ENCODE measurements at places on chromosomes 11 and 22.

DNA sequence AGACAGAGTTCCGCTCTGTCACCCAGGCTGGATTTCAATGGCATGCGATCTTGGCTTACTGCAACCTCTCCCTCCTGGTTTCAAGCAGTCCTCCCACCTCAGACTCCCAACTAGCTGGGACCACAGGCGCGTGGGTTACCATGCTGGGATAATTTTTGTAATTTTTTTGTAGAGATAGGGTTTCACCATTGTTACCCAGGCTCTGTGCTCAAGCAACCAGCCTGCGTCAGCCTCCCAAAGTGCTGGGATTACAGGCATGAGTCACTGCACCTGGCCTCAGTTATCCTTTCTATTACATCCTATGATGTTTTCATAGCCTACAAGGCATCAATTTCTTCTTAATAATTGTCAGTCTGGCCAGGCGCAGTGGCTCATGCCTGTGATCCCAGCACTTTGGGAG is 36.5 kb downstream of the LRRC74B start:
- DNase-seq: no peak

GRCh38 chr11:114970927-114971645 is 292.8 kb downstream of the NXPE2 start:
- DNase-seq: no peak

- no peak for DNase-seq
These were observed 19.8 kb upstream of the CDON start for GRCh38 chr11:126082251-126083109.

GRCh38 chr11:83681031-83681781 is 395.0 kb upstream of the CCDC90B start:
- DNase-seq: no peak

GRCh38 chr11:61095021-61095420 is 7.3 kb upstream of the CD5 start:
- DNase-seq: no peak

GRCh38 chr11:86629045-86629706 is 43.2 kb downstream of the ME3 start:
- DNase-seq: no peak

GRCh38 chr22:45482169-45482568 is 20.5 kb upstream of the FBLN1 start:
- DNase-seq: no peak

DNA sequence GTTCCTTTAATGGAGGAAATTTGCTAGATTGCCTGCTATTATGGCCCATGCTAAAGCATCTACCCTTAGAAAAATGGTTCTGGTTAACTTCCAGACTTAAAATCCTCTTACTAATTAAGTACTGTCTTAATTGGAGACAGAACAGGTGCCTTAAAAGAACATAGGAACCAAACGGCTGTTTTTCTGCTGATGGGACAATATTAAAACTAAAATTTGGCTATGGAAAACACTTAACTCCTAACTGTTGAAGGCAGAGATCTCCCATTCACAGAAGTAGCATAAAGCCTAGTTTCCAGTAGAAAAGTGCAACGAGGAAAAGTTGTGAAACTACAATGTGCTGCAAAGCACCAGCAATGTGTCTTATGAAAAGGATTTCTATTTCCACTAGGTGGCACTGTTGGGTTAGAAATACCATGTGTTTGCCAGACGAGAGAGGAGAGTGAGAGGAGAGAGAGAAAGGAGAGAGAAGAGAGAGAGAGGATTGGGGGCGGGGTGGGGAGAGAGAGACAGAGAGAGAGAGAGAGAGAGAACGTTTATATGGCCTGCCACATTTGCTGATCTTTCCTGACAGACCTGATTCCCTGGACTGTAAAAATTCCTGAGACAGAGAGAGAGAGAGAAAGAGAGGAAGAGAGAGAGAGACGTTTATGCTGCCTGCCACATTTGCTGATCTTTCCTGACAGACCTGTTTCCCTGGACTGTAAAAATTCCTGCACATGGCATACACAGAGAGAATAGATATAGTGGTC is 51.5 kb downstream of the FAM181B start:
- DNase-seq: no peak

DNA sequence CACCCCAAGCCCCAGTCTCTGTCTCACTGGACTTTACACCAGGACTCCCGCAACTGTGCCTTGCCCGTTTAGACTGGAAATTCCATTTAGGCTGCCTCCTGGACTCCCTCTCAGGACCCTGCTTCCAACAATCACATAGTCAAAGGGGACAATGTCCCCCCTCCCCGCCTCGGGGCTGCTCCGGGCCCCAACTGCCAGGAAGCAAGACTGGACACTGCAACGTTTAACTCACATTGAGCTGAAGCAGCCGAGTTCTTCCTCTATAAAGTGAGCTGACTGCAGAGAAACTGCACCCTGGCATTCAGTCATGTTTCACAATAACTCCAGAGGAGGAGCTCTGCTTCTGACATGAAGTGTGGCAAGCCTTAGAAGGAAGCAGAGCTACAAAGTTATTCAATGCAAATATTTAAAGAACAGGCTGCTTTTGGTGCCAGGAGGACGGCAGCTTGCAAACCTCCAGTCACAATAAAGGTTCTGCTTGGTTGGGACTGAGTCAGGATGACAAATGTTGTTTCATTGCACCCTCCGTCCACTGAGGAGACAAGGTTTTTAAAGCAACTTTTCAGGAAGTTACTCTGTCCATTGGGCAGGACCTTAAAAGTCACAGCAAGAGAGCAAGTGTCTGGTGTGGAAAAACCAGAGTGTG is 19.9 kb downstream of the PACSIN2 start:
- DNase-seq: no peak

DNA sequence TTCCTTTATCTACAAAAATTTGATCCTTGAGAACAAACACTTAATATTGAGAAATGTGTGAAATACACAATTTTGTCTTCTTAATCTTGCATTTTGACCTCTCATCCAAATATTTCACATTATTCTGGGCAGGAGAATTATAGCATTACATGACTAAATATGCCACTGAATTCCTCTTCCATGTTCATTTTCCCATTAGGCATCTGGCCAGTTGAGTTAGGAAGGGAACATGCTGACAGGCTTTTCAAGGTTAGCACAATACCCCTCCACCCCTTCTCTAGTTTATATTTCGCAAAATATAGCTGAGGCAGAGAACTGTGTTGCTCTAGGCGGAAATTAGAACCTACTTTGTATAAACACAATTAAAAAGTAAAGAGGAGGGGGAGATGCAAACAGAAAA is 271.7 kb upstream of the ZC3H12C start:
- no peak for DNase-seq

DNA sequence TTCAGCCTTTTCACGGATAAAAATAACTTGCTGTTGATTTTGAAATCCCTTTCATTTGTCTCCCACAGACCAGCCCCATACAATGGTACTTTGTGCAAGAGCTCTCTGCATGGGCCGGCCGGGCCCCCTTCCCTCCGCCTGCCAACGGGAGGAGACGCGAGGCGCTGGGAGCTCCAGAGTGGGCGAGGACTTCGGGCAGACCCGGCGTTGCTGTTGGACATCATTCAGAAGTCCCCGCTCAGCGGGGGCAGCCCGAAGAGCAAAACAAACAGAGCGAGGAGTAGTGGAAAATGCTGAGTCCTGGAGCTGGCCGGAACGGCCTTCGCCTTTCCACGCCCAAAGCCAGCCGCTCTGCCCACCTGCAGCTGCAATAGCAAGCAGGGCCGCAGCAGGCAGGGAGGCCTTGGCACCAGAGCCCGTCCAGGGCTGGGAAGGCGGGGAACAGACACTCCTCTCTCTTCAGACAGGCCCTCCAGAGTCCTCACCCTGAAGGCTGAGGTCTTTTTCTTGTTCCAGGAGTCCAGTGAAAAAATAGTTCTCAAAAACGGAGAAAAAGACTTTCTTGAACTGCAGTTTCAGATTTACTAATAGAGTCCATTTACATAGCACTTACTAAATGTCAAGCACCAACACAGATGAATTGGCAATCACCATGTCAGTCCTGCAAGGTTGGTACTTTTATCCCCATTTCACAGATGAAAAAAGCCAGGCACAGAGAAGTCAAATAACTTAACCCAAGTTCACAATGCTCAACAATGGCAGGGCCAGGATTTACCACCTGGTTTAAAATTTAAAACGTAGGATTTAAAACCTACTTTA is 135.5 kb downstream of the ETS1 start:
- no peak for DNase-seq

DNA sequence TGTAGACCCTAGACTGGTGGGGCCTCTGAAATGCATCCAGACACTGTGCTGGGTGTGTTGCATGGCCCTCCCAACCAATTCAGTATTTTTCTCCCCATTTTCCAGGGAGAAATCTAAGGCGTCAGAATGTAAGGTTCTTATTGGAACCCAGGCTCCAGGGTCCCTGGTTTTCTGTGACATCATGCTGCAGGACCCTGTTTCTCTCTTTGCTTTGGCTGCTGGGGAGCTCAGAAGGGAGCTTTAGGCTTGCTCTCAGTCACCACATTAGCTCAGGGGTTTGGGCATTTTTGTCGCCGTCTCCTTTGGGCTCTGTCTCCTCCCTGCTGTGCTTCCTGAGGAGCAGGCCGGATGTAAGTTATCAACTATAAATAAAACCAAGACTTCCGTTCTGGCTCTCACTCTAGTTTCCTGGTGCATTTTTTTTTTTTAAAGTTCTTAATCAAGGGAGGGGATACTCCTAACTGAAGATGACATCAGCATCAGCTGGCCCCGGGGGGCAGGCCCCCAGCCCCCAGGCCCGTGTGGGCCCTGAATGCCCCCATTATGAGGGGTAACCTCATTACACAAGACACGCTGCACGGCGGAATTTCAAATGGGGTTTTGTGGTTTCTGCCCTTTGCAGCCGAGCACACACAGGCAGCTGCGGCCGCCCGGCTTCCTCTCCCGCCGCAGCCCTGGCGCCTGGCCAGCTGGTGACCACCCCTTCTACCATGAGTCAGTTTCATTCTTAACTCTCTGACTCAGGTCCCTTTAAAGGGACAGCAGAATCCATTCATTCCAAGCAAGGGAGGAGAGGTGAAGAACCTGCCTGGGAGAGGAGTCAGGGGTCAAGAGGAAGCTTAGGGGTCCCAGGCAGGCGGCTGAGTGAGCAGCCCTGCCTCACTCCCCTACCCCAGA is 3.2 kb downstream of the MYEOV start:
- peak; percentile 90 for DNase-seq

DNA sequence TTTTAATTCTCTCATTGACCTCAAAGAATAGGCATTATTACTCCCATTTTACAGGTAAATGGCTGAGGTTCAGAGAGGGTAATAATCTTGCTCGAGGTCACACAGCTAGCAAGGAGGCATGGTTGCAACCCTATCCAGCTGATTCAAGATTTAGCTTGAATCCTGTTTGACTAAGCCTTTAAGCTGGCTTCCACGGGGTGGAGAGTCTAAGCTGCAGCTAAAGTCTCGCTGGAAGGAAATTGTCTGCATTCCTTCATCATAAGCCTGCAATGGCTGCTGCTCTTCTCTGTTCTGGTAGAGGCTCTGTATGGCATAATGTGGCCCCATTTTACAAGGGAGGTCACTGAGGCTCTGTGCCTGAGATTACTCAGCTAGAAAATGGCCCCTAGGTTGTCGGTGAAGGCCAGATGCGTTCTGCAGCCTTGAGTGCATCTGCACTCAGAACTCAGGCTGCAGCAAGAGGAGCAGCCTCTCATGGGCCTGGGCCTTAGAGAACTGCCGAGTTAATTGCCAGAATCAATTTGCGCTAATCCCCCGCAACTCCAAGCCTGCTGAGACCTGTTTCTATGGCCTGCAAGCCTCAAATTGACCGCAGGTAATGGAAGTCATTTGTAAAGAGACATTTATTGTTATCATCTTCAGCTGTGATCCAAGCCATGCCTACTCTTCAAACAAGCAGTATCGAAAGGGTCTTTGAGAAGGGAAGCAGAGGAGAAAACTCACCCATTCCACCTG is 44.1 kb upstream of the SEZ6L start:
- DNase-seq: no peak

GRCh38 chr11:105613183-105613582 is 3.3 kb downstream of the GRIA4 start:
- no peak for DNase-seq

DNA sequence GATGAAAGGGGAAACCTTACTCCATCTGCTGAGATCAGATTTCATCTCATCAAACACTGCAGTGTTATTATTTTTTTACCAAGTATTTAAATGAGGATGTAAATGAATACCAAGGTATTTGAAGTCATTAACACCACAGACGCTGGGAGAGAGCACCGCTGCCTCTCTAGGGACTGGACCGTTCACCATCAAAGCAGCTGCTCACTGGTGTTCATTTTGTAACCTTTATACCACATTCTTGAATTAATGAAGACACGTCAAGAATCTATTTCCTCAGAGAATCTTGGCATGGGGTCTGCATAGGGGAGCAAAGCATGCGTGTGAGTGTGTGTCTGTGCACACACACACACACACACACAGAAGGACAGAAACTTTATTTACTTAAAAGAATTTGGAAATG is 15.6 kb downstream of the SIAE start:
- DNase-seq: no peak
